ENCODE measurements at places on chromosomes 7 and 10.

DNA sequence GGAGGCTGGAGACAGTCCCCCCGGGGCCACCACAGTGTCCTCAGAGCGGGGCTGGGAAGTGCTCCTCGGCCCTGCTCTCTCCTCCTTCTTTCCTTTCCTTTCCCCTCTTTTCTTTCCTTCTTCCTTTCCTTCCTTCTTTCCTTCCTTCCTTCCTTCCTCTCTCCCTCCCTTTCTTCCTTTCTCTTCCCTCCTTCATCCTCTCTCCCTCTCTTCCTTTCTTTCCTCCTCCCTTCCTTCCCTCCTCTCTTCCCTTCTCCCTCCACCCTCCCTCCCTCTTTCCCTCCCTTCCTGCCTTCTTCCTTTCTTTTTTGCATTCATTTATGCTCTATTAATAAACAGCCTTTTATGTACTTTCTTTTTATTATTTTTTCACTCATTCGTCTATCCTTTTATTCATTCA lies 127.1 kb upstream of the TCERG1L start:
- DNase-seq = no peak

DNA sequence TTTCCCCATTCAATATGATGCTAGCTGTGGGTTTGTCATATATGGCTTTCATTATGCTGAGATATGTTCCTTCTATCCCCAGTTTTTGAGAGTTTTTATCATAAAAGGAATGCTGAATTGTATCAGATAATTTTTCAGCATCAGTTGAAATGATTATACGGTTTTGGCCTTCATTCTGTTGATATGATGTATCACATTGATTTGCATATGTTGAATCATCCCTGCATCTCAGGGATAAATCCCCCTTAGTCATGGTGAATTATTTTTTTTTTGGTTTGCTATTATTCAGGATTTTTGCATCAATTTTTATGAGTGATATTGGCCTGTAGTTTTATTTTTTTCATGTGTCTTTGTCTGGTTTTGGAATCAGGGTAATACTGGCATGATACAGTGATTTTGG lies 1152.3 kb upstream of the C7orf33 start:
- no peak for DNase-seq

DNA sequence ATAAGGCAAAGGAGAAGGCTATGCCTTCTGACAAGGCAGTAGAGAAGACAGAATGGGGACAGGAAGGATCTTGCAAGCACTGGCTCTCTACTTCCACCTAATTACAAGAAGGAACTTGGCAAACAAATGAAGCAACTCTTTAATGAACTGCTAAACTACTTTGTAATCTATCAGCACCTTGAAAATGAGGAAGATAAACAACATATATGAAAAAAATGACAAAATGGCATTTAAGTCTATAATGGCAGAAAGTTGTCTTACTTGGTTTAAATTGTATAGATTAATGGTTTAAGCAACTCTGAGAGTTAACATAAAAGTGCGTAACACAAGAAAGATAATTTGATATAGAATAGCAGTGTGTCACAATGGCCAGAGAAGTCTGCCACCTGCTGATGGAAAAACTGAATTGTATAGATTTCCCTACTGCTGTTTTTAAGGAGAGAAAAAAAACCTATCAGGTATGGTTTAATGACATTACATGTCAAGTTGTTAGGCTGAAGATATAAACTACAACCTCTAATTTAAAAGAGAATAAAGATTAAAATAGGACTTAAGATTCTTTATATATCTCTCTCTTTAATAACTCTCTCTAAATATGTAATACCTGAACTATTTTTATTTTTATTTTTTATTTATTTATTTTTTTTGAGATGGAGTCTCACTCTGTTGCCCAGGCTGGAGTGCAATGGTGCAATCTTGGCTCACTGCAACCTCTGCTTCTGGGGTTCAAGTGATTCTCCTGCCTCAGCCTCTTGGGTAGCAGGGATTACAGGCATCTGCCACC lies 11.8 kb downstream of the NT5C3A start:
- DNase-seq = no peak

GRCh38 chr7:39714447-39715091 lies 91.2 kb downstream of the RALA start:
- DNase-seq = no peak

DNA sequence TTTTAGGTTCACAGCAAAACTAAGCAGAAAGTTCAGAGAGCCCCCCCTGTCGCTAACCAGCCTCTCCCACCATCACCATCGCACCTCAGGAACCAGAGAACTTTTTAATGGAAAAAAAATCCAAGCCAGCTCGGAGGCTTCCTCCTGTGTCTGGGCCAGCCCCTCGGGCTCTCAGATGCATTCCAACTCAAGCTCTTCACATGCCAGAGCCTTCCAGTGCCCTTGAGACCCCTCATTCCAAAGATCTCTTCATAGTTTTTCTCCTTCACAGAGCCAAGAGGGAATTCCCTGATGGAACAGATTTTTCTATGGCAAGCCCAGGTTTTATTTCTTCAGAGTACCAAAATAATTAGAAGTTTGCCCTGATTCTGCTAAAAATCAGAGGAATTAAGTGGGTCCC lies 153.4 kb upstream of the LANCL2 start:
- no peak for DNase-seq

All from activated effector memory CD4-positive, alpha-beta T cell treated with anti-CD3 and anti-CD28 coated beads, Interleukin-2, amount 50 U/mL, for 16 hours (primary cell).